Islet precursor cell (in vitro differentiated cells): ENCODE measurements at places on chromosomes 12 and 14.

DNA sequence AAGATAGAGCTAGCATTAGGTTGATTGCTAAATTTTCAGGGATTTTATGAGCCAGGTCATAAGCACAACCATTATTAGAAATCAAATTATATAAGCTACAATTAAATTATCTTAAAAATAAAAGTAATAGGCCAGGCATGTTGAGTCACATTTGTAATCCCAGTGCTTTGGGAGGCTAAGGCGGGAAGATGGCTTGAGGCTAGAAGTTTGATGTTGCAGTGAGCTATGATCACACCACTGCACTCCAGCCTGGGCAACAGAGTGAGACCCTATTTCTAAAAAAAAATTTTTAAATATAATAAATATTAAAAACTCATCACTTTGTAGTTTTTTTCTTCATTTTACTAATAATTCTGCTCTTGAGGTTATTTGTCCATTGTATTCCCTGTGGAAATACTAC, 1.9 kb upstream of the LIMA1 start:
- DNase-seq: no peak

DNA sequence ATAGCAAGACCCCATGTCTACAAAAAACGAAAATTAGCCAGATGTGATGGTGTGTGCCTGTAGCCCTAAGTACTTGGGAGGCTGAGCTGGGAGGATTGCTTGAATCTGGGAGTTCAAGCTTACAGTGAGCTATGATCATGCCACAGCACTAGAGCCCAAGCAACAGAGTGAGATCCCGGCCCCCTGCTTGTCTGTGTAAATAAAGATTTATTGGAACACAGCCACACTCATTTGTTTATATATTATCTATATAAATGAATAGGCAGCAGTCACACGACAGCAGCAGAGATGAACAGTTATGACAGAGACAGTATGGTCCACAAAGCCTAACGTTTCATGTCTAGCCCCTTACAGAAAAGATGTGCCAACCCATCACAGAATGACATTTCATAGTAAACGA, 14.8 kb downstream of the DDX54 start:
- DNase-seq: no peak

- DNase-seq: no peak
These were observed 153.6 kb downstream of the MSRB3 start for GRCh38 chr12:65432114-65432513.

DNA sequence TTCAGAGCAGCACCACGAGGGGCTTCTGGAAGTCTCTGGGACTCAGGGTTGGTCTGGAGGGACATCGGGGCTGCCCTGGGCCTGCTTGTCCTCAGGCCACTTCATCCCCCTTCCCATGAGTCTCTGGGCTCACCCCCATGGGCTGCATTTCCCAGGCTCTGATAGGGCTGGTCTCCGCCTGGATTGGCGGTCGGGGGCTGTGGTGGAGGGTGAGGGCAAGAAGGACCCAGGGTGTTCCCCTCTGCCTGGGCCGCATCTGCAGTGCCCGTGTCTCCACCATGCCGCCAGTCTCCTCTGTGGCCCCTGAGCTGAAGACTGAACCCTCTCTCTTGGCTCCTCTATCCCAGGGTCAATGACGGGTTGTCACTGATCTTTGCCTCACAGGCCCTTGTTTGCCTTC, 242.1 kb downstream of the ADGRD1 start:
- DNase-seq: no peak

DNA sequence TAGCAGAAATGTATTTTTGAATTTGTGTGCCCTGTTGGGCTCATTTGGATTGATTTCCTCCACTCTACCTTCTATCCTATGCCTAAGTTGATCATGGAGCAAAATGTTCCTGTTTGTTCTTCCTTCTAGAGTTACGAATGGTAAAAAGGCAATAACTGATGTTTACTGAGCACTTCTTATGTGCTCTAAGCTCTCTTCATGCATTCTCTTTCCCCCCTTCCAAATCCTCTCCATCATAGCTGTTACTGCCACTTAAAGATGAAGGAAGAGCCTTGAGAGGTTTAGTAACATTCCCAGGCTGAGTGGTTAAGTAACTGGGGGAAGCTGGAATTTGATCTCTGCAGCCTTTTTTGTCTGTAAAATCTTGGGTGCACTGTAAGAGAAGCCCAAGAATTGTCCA, 60.1 kb downstream of the CHST11 start:
- DNase-seq: no peak

DNA sequence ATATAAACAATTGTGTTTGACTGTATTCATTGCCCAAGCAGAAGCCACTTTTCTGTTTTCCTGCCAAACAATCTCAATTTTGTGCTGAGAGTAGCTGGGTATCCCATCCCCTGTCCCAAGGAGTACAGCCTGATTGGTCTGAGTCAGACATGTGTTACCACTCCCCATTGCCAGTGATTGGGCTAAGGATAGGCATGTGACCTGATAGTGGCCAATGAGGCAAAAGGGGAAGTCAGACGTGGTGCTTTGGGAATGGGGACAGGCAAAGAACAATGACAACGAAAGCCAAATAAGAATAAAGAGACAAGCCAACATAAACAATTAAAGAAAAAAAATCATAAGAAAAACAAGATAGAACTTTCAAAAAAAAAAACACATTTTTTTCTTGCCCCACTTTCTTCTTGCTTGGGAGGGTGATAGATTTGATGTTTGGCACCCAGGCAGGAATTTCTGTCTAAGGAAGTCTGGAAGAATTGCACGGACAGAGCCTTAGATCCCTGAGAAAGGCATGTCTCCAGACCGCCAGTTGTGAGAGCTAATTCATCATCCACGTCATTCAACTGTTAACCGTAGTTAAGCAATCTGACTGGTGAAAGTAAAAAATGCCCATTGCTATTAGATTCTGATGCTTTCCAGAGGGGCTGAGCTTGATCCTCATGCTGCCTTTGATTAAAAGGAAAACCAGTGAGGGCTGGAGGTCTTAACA, 626.6 kb upstream of the TMEM132C start:
- DNase-seq: no peak

- peak; percentile 91 for DNase-seq
These were observed at the start of gene SLC25A21 for GRCh38 chr14:37172024-37172869. TSS of gene SLC25A21 (minus strand) at chr14:37172606.

- DNase-seq: no peak
These were observed 65.9 kb upstream of the MED13L start for GRCh38 chr12:116343331-116343884.

- DNase-seq: no peak
These were observed 69.8 kb upstream of the PYGL start for GRCh38 chr14:51014086-51014485.

GRCh38 chr12:75257510-75257909, 47.9 kb upstream of the KCNC2 start:
- no peak for DNase-seq

DNA sequence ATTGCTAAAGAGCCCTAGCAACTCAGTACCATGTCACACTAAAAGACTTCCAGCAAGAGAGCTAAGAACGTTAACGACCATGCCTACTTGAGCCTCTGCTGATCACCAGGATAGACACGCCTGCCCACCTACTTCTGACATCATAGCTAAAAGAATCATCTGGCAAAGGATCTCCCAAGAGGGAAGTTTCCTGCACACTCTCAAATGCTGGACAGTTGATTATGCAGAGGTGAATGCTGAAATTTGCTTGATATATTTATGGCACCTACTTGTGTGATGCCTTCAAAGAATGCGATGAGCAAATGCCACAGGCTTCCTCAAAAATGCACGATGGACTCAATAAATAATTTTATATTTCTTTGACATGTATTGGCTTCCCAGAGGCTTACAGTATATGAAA, 113.6 kb downstream of the GALC start:
- no peak for DNase-seq

GRCh38 chr12:33322519-33322918, 117.1 kb downstream of the SYT10 start:
- no peak for DNase-seq

DNA sequence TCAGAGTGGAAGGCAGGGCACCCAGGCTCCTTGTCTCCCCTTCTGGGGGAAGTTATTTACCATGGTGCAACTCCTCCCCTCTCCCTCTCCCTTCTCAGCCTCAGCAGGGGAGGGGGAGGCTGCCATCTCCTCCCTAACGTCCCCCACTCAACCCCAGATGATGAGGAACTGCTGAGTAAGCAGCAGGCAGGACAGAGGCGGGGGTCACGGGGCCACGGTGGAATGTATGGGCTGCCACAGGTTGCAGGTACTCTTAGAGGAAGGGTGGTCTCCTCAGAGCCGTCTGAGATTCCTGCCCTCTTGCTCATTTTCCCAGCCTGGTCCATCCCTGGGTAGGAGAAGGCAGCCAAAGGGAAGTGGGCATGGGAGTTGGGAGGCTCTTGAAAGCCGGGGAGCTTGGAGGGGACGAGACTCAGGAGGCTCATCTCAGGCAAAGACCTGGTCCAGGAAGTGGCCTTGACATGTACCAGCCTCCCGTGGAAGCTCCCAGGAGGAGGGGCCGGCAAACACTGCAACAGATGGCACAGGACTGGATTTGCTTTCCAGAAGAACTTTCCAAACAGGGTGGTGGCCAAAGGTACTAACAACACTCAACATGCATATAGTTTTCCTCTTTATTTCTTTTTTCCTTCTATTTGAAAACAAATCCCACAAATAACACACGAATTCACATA, 19.0 kb downstream of the RIN3 start:
- DNase-seq: no peak

DNA sequence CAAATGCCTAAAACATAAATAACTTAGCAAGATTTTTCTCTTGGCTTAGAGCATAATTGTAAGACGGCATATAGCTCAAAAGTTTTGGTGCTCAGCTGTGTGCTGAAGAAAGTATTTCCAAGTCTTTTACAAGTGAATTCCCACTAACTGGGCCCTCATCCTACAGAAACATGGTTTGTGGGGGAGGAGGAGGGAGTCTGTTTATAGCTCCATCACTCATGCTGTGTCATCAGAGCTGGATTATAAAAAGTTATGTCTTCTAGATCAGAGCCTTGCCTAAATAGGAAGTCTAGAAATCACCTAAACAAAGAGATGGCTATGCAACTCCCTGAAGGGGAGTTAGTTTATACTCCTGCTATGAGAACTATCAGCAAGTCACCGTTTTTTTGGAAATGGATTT, 65.9 kb upstream of the OTOGL start:
- DNase-seq: no peak

DNA sequence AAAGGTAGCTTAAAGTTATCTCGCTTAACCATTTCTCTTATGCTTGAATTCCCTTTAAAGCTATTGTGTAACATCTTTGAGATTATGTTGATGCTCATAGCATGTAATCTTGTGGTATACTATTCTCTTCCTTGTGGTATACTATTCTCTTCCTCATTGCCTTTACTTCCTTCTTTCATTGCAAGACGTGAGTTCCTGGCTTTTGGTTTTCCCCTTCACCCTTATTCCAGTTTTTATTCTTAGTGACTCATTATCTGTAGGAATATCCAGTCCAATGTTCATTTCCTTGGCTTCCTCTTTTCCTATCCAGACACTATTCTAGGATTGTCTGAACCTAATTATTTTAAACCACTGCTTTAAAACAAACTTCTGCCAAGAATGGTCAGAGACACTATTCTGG, 564.0 kb downstream of the CCER1 start:
- no peak for DNase-seq

GRCh38 chr12:25107920-25108319, 87.0 kb downstream of the DNAI7 start:
- no peak for DNase-seq

- DNase-seq: no peak
These were observed 5.2 kb downstream of the SMIM41 start for GRCh38 chr12:52084491-52085231.

- peak; percentile 64 for DNase-seq
These were observed 74.6 kb downstream of the CIT start for GRCh38 chr12:119802472-119802871.

DNA sequence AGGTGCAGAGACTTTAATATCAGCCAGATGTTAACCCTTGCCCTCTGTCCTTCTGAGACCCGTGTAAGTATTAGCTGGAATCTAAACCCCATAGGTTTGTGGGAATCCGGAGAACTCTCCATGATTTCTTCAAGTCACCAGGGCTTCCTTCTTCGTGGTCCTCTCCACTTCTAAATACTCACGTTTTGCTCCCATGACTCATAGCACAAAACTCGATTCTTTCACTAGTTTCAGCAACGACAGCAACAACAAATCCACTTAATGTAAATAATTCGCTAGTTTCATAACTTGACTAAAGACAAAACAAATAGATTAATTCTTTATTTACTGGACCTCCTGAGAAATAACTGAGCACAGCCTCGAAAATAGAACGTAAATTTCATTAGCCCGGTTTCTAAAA, 4.4 kb upstream of the CLEC2A start:
- DNase-seq: no peak

DNA sequence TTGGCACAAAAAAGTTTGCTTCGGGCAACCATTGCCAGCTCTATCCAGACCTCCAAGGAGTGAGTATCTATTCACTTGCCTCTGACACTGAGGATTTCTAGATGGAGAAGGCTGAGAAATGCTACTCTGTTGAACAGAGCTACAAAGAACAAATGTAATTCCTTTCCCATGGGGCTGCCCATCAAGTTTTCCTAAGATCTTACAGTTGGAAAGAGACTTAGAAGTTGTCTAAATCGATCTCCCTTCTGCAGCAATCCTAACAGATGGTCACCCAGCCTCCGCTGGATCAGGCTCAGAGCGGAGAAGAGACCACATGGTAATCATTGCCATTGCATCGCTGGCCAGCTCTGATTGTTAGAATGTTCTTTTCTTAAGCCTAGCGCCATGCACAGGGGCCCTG, 110.1 kb upstream of the BCL2L14 start:
- DNase-seq: peak; percentile 37

- DNase-seq: no peak
These were observed 11.5 kb downstream of the LIMA1 start for GRCh38 chr12:50271724-50272247.

DNA sequence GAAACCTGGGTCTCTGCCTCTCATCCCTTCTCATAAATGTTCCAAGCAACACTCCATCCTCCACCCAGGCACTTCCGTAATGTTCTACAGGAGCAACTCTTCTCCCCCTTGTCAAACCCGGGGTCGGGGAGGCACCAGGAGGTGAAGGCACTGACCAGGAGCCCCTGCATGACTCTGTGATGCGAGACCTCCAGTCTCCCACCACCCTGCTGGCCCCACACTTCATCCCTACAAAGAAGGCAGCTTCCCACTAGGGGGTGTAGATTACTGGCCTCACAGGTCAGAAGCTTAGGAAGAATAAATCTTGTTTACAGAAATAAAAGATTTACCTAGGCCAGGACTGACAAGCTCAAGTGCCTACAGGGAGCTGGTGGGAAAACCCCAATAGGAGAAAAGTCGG, 47.2 kb downstream of the ERH start:
- DNase-seq: no peak
